ENCODE measurements at places on chromosomes 12 and 14.

- DNase-seq, result no peak
Observed at GRCh38 chr14:83909507-83909906, 1620.4 kb upstream of the FLRT2 start.

DNA sequence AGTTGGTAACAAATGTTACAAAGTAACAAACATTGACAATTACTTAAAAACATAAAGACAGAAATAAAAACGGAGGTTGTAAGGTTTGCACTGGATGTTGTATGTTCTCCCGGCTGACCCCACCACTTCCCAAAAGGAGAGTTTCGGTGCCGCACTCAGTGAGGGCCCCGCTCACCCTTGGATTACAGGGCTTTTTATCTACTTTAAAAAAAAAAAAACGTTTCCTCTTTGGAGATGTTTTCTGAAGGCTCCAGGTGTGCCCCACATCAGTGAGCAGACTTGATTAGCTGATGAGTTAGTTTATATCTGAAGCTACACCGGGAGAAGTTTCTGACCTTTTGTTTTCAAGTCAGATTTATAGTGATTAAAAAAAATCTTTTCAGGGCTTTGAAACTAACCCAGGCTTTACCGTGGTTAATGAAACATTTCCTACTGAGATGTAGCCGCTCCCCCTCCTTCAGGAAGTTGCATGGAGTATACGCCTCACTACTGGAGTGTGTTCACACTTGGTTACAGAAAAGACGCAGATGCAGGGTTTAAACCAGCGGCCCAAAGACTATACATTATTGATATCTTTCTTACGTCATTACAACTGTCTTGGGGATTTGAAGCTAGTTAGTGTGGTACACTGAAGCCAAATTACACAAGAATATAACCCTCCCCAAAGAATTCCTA, 38.0 kb upstream of the BCL7A start:
- DNase-seq, result no peak

DNA sequence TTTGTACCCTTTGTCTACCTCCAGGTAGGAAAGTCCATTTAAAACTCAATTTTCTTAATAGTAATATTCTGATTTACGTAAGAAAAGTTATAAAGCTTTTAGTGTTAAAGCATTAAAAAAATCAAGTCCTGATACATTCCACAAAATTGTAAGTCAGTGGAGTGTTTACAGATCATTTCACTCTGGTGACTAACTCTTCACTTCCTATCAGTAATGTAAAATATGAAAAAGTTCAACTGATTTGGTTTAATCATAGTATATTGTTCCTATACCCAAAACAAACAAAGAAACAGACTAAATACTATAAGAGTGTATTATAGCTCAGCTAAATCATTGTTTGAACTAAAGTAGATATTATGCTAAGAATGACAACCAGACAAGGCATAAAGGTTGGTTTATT, 85.9 kb downstream of the VEZT start:
- no peak for DNase-seq

DNA sequence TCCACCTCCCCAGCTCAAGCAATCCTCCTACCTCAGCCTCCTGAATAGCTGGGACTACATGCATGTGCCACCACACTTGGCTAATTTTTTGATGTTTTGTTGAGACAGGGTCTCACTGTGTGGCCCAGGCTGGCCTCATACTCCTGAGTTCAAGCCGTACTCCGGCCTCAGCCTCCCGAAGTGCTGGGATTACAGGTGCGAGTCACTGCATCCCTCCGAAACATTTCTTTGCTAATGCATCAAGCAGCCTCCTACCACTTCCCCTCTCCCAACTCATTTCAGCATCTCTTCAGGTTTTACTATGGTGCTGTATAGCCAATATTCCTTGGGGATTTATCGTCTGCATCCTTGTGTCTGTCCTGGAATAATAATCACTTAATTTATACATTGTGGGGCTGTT, 2.3 kb upstream of the SLC22A17 start:
- no peak for DNase-seq

DNA sequence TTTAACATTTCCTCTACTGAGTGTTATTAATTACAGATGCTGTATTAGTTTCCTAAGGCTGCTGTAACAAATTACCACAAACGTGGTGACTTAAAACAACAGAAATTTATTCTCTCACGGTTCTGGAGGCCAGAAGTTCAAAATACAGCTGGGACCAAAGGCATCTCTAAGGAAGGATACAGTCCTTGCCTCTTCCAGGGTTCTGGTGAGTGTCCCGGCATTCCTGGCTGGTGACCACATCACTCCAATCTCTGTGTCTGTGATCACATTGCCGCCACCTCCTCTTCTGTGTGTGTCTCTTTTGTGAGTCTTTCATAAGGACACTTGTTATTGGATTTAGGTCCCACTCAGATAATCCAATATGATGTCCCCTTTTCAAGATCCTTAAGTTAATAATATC, 85.1 kb upstream of the CCDC198 start:
- no peak for DNase-seq

GRCh38 chr12:43162138-43162537, 389.9 kb downstream of the ADAMTS20 start:
- DNase-seq, result no peak

- no peak for DNase-seq
Observed at GRCh38 chr12:52029685-52030084, 21.6 kb upstream of the NR4A1 start.

DNA sequence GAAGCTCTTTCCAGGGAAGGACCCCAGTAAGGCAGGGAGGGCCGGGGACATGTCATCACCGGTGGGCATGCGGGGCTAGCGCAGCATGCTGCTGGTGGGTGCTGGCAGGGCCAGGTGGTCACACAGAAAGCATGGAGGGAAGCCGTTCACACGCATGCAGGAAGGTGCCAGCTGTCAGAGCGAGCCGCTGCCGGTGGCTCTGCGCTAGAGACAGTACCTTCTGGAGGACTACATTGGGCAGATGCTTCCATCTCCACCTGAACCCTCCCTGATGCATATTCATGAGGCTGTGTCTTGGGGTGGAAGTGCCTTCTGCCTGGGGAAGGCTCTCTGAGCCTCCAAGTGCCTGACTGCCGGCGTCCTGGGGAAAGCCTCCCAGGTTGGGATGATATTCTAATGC, 203.8 kb downstream of the CALM1 start:
- no peak for DNase-seq

DNA sequence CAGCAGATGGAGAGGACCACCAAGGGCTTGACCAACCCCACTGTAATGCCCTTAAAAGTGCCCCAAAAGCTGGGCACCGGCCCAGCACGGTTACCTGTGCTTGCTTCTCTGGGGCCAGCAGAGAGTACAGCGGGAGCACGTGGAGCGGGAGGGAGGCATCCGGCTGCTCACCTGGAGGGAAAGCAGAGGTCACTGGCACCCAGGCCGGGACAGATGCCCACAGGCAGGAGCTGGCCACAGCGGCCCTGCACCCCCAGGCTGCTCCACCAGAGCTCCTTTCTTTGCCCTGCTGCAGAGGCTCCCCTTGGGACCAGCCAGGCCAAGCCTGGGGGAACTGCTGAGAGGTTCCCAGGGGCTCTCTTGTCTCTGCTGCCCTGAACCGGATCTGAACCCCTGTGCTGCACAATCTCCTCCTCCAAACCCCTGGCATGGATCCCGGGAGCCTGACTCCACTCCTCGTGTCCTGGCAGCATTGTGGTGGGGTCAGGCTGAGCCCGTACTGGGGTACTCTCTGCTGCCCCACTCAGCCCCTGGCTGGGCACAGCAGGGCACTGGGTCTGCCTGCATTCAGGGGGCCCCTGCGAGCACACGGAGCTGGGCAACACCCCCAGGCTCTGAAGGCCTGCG, 24.0 kb downstream of the DHX37 start:
- DNase-seq, result no peak
